ENCODE measurements at places on chromosomes 1 and 21.
A peak's percentile ranks its signal among the peaks of the same experiment; 100 is the strongest.

DNA sequence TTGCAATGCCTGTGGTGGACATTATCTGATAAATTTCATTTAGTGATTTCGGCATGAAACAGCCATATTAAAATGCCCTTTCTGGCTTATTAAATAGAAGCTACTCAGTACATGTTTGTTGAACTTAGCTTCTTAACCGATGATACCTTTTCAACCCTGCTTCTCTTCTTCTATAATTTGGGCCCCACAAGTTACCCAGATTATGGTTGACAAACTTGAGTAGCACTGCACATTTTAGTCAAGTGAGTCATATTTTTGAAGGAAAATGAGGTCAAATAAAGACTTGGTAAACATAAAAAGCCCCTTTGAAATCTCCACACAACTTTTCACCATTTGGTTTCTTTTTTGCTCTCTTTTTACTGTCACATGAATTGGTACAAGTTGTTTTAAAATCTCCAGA lies 33.8 kb downstream of the GIPC2 start:
- DNase-seq = no peak

DNA sequence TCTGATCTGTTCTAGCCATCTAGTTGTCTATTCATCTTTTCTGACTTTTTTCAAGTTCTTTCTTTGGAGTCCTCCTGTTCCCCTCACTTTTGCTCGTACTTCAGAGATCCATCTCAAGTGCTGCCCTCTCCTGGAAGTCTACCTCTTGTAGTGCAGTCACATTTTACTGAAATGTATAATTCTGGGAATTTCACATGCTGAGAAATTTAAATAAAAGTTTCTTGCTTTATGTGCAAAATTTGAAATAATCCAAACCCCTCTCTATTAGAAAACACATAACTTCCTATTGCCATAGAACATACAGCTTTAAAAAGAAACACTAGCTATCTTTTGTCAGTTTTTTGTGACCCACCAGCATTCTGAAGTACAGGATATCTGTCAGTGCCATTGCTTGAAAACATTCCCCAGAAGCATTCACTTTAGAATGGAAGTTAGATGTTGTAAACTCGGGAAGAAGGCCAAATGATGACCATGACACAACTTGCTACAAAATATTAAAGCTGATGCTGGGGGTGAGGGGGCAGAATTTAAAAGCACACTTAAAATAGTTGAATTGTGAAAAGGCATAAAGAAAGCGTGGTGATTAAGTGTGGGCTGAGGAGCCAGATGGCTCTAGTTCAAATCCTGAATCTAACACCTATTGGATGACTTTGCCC lies 22.0 kb downstream of the RLF start:
- peak; percentile 16 for DNase-seq

DNA sequence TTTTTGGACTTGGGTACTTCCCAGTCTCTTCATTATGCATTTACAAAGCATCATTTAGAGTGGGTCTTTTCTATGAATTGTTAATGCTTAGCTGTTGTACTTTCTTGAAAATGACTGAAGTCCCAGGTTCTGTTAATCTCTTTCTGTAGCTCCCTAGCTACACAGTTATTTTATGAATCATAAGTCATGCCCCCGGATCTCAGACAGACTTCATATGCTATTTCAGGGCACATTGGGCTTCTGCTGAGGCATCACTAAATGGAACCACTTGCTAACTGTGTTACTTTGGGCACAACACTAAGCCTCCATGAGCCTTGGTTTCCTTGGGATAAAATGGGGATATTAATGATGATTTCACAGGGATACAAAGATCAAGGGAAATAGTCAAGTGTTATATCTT lies 55.5 kb upstream of the RBM15 start:
- no peak for DNase-seq

DNA sequence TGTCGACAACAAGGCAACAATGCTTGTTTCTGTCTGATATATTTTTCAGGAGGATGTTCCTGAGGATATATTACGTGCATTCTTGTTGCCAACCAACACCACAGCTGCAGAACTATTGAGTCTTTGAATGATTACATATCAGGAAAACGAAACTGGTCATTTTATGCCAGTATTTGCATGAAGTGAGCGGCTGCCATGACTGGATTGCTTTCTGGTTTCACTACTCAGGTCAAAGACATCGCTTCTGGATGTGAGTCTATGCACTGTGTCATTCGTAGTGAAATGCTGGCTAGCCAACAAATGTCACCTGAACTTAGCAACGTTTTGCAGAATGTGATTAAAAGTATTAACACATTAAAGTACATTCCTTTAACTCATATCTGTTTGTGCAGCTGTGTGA lies 35.8 kb upstream of the OLFM3 start:
- no peak for DNase-seq

DNA sequence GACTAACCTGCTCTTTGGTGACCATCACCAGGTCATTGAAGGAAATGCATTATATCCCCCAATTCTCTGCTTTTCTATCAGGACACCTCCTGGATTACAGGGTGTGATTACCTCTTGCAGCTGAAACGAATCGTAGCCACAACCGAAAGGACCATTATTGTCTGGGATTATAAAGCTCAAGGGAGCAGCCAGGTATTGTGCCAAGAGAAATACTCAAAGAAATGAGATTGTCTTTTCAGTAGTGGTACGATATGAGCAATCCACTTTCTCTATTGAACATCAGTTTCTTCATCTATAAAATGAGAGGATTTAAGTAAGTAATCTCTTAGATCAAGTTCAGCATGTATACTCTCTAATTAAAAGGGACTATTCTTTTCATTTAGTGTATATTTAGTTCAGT lies 27.3 kb downstream of the WDR64 start:
- DNase-seq = no peak

DNA sequence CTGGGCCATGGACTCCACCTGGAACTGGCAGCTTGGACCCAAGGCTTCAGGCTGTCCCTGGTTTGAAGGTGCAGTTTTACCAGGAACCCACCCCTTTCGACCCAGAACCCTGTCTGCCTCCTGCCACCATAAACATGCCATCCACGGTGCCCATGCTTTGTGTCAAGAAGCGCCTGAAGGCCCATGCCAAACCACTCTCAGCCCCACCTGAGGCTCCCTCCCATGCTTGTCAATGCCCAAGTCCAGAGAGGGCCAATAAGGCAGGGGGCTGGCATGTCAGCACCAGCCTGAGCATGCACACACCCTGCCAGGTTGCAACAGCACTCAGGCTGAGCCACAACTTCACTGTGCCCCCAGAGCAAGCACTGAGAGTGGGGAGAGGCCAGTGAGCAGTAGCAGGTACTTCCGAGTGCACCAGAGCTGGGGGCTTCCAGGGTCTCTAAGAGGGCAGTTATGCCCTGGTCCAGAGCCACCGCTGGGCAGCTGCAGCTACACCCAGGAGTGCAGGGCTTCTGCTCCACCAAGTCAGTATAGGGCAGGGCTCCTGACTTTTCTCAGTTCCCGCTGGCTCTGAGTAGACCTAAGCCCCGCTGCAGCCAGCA lies 1256.0 kb downstream of the AMY1C start:
- no peak for DNase-seq

GRCh38 chr1:232369451-232370296 lies 260.3 kb downstream of the SIPA1L2 start:
- DNase-seq = no peak

- no peak for DNase-seq
Measured at GRCh38 chr1:3708791-3709190, 43.5 kb upstream of the CCDC27 start.

GRCh38 chr1:1402072-1402900 lies 3.2 kb upstream of the CCNL2 start:
- peak; percentile 57 for DNase-seq

GRCh38 chr1:42736571-42737200 lies 3.4 kb downstream of the CLDN19 start:
- DNase-seq = no peak

DNA sequence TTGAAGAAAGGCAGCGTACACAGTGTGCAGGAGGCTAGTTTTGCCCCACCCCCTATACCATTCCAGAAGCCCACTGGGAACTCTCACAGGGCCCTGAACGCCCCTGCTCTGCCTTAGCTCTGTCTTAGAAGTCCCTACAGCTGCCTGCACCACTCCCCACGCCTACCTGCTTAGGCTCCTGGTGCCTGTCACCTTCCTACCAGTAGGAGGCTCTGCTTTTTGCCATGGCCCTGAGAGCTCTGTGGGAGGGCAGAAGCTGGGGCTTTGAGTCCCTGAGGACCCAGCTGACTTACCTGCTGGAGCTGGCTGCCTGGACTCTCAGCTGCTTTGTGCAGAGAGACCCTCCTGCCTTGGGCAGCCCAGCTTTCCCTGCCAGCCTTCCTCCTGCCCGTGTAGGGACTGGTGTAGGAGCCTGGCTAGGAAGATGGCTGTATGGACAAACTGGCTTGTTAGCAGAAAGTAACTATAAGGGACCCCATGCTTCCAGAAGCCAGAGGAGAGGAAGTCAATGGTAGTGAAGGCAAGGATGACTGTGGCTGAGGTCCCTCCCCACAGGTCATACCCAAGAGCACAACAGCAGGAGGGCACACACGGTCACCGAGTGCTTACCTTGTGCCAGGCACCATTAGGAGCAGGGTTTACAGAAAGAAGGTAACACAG lies 9.8 kb upstream of the CELSR2 start:
- DNase-seq = peak; percentile 25

- DNase-seq = no peak
Measured at GRCh38 chr1:232384171-232384883, 245.6 kb downstream of the SIPA1L2 start.

DNA sequence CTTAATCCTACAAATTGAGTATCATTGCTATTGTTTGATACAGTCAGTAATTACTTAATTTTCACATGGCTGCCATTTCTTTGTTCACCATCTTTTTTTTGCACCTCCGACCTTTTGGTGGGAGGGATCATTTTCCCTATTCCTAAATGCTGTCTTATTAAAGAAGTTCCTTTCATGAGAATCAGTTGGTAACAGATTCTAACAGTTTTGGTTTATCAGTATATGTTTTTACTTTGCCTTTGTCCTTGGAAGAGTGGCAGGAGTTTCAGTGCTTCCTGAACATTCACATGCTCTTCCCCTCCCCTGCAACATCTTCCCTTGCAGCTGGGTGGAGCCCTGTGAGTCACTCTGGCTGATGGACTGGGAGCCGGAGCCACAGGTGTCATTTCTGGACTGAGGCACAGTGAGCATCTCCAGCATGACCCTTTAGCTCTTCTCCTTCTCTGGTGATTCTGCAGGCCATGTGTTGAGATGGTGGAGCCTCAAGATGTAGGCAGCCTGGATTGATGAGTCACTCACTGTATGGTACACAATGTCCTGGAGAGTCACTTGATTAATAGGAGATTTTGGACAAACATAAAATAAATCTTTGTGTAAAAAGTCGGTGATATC lies 217.7 kb downstream of the URB2 start:
- DNase-seq = no peak

GRCh38 chr21:32735524-32735923 lies 7.7 kb upstream of the SYNJ1 start:
- DNase-seq = peak; percentile 19

GRCh38 chr1:58574816-58575215 lies 2.2 kb downstream of the TACSTD2 start:
- no peak for DNase-seq

DNA sequence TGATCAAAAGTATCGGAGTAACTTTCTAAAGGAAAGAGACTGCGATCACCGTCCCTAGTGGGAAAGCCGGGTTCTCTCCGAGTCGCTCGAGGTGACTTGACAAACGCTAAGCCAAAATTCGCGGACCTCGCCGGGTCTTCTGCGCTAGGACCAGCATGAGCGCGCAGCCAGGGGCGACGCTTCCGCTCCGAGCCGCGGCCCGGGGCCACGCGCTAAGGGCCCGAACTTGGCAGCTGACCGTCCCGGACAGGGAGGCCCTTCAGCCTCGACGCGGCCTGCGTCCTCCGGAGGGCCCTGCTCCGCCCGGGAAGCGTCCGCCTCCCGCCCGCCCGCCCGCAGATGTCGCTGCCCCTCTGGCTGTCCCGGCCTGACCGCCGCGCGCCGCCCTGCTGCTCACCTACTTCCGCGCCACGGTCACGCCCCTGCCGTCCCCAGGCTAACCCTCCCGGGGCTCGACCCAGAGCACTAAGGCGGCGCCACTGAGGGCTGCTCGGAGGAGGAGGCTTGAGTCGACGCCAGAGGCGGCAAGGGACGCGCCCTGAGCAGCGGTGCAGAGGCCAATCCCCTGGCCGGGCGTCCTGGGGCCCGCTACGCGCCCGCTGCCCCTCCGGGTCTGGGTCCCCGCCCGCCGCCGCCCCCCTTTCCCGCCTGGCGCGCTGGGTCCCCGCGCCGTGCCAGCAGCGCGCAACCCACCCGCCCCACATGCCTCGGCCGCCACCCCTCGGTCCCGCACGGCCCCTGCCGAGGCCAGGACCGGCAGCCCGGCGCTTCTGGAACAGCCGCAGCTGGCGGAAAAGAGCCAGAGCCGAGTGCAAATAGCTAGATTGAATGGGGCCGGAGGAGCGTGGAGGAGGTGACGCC lies 896 bp upstream of the DUSP10 start:
- peak; percentile 81 for DNase-seq

DNA sequence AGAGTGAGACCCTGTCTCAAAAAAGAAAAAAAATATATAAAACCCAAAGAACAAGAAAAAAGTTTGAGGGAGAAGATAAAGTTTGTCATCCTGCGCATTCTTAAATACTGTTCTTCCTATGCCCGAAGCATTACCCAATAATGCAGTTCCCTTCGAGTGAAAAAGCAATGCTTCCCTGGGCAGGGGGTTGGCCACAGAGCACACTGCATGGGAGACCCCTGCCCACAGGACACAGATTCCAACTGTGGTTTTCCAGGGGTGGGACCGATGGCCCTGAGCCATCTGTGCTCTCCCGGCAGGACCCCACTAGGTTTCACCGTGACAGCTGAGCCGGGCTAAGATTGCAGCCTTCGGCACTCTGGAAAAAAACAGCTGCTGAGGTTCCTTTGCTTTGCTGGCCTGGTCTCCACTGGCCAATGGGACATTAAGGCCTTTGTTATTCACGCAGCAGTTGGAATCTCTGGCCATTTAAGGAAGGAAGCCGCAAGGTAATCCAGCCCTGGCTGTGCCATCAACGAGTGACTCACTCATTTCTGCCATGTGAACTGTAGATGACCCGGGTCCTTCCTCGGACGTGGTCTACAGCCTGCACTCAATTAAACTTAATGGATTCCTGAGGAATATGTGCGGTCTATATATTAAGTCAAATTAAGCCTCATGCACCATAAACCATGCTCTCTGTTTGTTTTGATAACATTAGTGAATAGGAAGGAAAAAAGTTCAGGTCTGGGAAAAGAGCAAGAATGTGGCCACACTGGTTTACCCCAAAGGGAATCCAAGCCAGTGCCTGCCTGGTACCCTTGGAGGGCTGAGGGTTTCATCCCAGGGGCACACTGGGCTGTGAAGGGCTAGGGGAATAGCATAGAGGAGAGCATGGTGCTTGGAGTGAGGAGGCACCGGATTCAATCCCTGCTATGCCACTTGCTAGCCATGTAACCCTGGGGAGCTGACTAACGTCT lies 163.2 kb downstream of the ZBTB18 start:
- DNase-seq = no peak

DNA sequence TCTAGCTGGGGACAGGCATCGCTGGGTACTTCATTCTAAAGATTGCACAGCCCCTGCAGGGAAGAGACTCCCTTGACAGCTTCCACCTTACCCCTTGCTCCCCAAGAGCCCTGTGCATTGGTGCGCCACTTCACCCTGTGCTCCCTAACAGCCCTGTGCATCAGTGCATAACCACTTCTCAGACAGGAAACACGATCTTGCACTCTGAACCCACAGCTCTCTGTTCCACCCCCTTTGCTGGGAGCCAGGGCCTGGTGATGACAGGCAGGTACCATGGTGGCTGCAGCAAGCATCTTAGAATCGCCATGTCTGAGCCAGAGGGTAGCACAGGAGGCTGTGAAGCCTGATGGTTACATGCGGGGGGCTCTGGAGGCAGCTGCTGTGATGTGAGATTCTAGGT lies 5.0 kb downstream of the ALPL start:
- DNase-seq = no peak
